ENCODE measurements at places on chromosomes 7 and 10. TPM values are rescaled to one million over a fixed set of nuclear protein-coding genes. Genes with fewer than 3 reads are reported as not detected.

DNA sequence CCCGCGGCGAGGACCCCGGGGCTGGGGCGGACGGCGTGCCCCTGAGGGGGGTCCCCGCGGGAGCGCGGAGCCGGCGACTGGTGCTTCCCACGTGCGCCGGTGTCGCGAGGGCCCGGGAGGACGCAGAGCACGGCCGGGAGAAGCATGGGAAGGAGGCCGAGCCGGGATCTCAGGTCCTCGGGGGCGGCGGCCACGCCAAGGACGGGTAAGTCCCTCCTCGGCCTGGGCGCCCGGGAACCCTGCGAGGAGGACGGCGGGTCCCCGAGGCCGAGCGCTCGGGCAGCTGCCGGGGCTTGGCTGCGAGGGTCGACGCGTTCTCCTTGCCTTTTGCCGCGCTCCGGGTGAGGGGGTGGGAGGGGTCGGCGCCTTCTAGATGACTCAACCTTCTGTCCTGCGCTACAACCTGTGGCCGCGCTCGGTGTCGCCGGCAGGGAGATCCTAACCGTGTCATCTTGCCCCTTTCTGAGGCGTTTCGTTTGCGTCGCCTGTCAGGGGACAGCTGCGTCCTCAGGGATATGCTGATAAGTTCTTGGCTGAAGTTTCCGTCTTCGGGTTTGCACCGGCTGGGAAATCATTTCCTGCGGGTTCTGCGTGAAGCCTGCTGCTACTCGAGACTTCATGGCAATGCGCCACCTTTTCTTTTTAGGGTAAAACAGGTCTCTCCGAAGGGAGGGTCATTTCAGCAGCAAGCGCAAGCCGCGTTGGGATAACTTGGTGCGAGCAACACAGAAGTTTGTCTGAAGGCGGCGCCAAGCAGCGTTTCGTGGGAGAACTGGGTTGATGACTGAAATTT lies 529 bp downstream of the TASOR2 start:
- H3K36me3 ChIP-seq, result no peaks in the 10 kb centered on the region
- peaks cover 10% of the 10 kb centered on the region for H3K4me1 ChIP-seq
- H3K27me3 ChIP-seq, result peaks cover 5% of the 10 kb centered on the region
- peak overlapping the region; percentile 86 for H3K27ac ChIP-seq
- peak overlapping the region; percentile 70 for H3K4me3 ChIP-seq

DNA sequence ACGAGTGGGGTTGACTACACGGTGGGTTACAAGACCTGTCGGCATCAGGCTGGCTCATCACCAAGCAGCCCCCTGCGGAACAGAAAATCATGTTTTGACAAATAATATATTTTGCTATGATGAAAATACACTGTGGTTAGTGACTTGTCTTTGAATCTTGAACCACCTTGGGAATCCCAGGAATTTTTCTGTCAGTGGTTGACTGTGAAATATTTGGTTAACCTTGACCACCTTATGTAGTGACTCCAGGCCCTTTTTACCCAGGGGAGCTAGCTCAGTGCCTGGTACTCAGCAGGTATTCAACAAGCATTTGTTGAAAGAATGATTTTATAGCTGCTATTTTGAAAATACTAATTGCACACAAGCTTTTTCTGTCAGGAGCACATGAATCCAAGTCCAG lies 406.0 kb downstream of the PHF14 start:
- H3K4me3 ChIP-seq, result no peak overlapping the region
- no peaks in the 10 kb centered on the region for H3K4me1 ChIP-seq
- H3K27ac ChIP-seq, result no peak overlapping the region
- no peaks in the 10 kb centered on the region for H3K36me3 ChIP-seq
- no peak for DNase-seq
- no peaks in the 10 kb centered on the region for H3K27me3 ChIP-seq

TEX47 gene
- not detected for total RNA-seq

TLX1 gene
- total RNA-seq, result 2.9 TPM

SYT15 gene
- total RNA-seq, result 0.27 TPM

CLDN4 gene
- total RNA-seq, result 0.48 TPM

TMEM248 gene
- total RNA-seq, result 53.0 TPM
